H4 (cell line): ENCODE measurements at places on chromosomes 4 and X. TPM values are rescaled to one million over a fixed set of nuclear protein-coding genes. Genes with fewer than 3 reads are reported as not detected.

Gene INTS6L
- 1.6 and 3.9 TPM in 2 replicates for total RNA-seq

Gene ERAS
- total RNA-seq, result not detected in 2 replicates

Gene NAA15
- total RNA-seq, result 29.9 and 36.9 TPM in 2 replicates

Gene PPP2R2C
- 0.91 and 1.3 TPM in 2 replicates for total RNA-seq

Gene MTNR1A
- total RNA-seq, result 0.33 TPM in 1 of 2 replicates, not detected in the other

Gene NDP
- 0.39 TPM in 1 of 2 replicates, not detected in the other for total RNA-seq

Gene GPR101
- not detected in 2 replicates for total RNA-seq

Gene NLRP2B
- not detected in 2 replicates for total RNA-seq

GRCh38 chr4:6694177-6694901 is 661 bp downstream of the S100P start:
- no peak for DNase-seq

- DNase-seq, result no peak
Measured at GRCh38 chrX:153829549-153829798, 870 bp downstream of the PDZD4 start.

- DNase-seq, result no peak
Measured at GRCh38 chrX:14607446-14607985, 78.2 kb downstream of the GLRA2 start.

- peak; percentile 30 for DNase-seq
Measured at GRCh38 chr4:183424109-183424744, 20.2 kb upstream of the CDKN2AIP start.

- DNase-seq, result no peak
Measured at GRCh38 chrX:12497832-12498591, 293.2 kb upstream of the PRPS2 start.

DNA sequence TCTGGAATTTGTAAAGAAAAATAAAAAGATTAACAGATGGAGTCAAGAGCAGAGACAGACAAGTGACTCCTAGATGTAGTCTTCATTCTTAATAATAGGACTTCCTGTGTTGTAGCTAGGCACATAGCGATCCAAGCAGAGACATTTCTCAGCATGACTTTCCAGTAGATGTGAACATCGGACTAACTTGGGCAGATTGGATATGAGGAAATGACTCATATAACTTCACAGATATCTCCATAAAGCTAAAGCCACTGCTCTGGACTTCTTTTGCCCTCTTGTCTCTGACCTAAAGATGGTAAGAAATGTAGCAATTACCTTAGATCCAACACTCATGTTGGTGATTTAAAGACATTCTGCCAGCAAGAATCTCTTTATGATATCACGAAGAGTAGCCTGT is 131.7 kb downstream of the EPHA5 start:
- peak; percentile 43 for DNase-seq

DNA sequence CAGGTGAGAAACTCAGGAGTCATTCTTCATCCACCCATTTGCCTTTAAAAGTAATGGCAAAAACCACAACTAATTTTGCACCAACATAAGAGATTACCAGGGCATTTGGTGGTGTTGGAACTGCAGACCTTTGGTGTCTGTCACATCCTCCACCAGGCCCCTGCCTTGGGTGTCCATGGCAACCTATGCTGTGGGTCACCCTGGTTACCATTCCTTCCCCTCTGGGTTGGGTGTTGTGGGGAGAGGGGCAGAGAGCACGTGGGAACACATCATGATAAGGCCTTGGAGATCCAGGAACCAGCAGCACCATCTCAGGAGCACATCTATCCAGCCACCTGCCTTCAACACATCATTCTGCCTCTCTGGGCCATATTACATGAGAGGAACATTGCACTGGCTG is 77.3 kb downstream of the CHRNA9 start:
- DNase-seq, result no peak

DNA sequence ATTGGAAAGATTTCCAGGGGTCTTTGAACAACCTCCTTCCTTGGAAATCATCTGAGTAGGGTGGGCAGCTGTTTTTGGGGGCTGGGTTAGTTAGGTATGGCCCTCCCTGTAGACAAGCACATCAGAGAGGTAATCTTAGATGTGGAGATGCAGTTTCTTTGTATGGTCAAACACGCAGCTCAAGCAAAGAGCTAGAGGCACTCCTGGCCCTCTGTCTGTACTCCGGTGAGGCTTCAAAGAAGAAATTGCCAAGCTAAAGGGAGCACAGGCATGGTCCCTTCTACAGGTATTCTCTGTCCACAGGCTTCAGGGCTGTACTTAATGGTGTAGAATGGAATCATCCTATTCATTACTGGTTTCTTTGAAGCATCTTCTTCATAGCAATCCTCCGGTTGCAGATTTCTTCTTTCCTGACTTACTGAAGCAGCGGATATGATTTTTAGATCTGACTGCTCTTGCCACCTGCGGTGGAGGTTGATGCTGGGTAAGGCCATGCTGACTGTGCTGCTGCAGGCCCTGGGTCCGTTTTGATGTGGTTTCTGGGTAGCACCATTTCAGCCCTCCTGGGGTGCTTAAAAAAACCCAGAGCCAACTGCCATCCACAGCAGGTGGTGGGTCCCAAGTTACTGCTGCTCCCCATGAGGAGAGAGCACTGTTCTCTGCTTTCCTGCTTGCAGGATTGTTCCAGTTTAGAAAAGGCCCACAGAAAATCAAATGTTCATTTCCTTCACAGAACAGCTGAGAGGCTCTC is 318.9 kb upstream of the GATB start:
- no peak for DNase-seq

DNA sequence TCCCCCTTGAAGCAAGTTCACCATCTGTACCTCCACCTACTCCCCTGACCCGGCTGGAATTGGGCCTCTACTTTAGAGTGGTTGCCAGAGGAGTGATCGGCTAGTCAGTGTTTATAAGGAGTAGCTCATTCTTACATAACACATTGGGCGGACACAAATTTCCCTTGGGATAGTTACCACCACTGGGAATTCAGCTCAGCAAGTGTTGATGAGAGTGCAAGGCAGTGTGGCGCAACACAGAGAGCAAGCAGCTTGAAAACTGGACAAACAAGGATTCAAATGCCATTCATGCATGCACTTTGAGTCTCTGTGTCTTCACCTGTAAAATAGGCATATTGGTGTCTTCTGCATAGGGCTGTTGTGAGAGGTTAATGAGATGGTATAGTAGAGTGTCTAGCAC is 92.7 kb downstream of the STK32B start:
- DNase-seq, result no peak

GRCh38 chrX:78540171-78540570 is 119.0 kb downstream of the RTL3 start:
- no peak for DNase-seq

DNA sequence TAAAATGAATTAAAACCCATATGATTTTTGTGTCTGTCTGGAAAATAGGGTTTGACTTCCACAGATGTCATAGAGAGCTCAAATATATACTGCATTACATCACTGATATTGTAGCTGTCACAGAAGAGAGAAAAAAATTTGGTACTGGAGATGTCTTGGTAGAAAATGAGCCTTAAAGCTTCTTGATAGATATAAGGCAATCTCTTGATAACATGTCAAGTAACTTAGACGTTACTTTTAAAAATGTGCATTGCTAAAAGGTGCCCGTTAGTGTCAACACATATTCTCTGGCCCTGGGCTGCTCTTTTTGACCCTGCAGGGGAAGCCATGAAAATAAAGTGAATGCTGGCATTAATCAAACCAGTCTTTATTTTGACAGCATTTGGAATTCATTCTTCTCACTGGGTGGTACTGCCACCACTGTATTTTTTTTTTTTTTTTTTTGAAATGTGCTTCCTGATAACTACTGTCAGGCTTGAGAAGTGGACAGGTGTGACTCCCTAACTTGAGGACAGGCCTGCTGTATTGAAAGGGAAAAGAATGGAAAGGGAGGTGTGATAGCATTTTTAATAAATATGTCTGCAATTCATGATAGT is 53.0 kb upstream of the RAPGEF2 start:
- no peak for DNase-seq

- no peak for DNase-seq
Measured at GRCh38 chrX:48540028-48540375, 488 bp downstream of the TBC1D25 start.

- no peak for DNase-seq
Measured at GRCh38 chrX:133413218-133413925, 1.9 kb downstream of the GPC4 start.

- DNase-seq, result no peak
Measured at GRCh38 chr4:15325987-15326386, 101.8 kb upstream of the C1QTNF7 start.

- DNase-seq, result no peak
Measured at GRCh38 chr4:121800638-121800960, 524 bp upstream of the EXOSC9 start.

DNA sequence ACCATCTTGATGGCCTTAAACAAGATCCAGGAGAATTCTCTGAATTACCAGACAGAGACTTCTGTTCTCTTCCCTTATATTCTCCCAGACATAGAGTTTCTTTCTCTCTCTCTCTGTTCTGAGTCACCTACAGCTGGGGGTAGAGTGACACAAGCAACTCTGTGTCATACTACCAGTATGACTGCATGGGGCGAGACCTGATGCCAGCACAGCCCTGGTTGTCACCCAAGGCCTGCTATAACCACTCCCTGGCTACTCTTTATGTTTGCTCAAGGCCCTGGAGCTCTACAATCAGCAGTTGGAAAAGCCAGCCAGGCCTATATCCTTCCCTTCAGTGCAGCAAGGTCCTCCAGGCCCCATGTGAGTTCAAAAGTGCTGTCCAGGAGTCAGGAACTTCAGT is 114.2 kb upstream of the TENT5D start:
- DNase-seq, result no peak

- no peak for DNase-seq
Measured at GRCh38 chr4:31998807-31999206, 1278.6 kb downstream of the PCDH7 start.

DNA sequence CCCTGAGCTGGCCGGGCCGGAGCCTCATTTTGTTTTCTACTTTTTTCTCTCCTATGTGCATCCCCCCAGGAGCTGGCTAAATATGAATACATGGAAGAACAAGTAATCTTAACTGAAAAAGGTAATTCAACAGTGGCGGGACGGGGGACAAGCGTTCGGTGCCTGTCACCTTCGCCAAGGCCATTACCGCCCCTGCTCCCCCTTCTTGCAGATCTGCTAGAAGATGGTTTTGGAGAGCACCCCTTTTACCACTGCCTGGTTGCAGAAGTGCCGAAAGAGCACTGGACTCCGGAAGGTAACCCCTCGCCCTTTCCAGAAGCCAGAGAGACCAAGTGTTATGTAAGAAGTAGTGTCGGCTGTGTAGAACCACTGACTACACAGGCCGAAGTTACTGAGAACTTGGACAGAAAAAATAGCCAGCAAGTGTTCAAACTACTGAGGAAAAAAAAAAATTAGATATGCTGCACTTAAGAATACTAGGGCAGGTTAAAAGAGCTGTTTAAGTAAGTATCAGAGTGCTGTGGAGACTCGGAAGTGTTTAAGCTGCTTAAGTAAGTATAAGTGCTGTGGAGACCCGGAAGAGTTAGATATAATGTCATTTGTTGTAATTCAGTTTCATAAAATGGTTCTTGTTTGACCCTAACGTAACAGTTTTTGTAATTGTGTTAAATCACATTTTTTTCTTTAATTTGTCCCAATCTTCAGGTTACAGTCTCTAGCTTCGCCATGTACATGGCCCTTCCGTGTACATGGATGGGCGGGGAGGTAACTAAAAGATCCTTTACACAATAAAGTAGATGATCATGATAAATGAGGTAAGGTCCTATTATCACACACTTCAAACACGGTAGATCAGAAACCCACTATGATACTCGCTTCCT is 856 bp downstream of the SAT1 start:
- DNase-seq, result no peak

DNA sequence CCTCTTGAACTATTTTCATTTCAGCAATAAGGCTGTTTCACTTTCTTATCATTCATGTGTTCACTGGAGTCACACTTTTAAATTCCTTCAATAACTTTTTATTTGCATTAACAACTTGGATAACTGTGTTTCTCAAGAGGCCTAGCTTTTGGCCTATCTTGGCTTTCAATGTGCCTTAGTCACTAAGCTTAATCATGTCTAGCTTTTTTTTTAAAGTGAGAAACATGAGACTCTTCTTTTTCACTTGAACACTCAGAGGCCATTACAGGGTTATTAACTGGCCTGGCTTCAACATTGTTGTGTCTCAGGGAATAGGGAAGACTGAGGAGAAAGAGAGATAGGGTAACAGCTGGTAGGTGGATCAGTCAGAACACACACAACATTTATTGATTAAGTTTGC is 64.0 kb upstream of the VCX2 start:
- no peak for DNase-seq

DNA sequence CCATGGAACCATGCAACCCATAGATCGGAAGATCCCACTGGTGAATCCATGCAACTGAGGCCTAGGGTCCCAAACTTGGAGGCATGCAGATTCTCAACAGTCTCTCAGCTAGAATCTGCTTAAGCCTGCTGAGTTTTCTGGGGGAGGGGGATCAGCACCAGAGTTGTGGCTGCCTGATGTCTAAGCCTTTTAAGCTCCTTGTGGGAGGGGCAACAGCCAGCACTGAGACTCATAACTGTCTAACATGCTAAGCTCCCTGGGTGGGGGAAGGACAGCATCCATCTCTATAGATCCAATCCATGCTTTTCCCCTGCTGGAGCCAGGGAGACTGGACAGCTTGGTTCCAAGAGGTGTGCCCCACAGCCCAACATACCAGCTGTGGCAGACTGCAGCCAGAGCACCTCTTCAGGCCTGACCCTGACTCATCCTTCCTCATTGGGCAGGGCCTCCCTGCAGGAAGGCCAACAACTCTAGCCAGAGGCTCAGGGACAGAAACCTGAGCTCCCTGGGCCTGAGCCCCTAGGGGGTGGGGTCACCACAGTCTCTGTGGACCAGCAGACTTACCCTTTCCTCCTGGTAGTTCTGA is 300.1 kb upstream of the SLC7A11 start:
- no peak for DNase-seq

- peak; percentile 62 for DNase-seq
Measured at GRCh38 chr4:31307029-31307428, 586.9 kb downstream of the PCDH7 start.

DNA sequence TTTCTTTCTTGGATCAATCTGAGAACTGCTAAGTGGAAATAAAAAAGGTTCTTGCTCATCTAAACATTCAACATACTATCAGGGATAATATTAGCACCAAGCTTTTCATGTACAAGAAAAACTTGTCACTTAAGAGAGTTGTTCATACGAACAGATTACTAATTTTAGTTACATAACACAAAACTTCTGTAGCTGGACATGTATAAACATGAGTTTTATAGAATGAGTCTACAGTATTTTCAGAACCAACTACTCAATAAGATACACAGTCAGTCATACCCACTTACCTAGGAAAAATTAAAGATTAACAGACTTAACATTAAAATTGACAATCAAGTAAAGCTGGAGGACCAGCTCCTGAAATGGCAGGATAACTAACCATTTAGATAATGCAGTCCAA is 540.1 kb upstream of the FAM241A start:
- no peak for DNase-seq

- no peak for DNase-seq
Measured at GRCh38 chr4:172721659-172722058, 447.0 kb upstream of the GALNT7 start.

- no peak for DNase-seq
Measured at GRCh38 chr4:112199041-112199440, 32.5 kb upstream of the AP1AR start.
